ENCODE measurements at places on chromosomes 16 and 17.

DNA sequence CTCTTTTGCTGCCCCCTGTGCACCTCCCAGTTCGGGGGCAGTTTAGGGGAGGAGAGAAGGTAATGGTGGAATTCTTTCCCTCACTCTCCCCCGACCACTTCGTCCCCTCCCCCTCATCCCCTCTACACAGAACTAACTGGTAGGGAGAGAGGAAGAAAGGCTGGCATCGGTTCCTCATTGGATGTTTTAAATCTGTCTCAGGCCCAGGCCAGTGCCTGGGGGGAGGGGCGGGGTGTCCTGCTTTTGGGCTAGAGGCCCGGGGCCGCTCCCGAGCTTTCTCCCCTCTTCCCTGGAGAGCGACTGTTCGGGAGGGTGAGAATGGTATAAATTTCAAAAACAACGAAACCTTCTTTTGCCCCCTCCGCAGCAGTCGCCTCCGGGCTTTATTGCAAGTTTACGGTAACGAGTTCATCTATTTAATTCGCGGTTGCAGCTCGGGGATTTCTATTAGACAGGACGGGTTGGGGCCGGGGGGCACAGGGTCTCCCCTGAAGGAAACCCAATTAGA lies at the start of gene PRAC2:
Gene PRAC2, plus strand, starts transcription at position 271 of the 508 bp plus-strand sequence. CDS start 1,226 bp downstream, outside the sequence.
- DNase-seq: no peak

DNA sequence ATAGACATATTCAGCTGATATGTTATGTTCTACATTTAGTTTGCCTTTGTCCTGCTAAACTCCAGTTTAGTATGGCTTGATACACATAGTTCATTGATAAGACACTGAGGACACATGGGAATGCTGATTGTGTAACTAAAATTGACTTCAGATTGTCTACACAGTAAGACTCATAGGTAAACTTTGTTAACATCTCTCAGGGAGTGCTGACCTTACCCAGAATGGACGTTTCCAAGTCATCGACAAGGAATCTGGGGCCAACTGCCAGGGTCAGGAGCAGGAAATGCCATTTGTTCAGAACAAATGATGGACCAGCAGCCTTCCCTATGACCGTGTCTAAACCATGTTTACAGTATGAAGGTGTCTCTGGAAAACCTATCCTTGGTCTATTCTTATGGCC lies 58.7 kb downstream of the DYNLRB2 start:
- no peak for DNase-seq

DNA sequence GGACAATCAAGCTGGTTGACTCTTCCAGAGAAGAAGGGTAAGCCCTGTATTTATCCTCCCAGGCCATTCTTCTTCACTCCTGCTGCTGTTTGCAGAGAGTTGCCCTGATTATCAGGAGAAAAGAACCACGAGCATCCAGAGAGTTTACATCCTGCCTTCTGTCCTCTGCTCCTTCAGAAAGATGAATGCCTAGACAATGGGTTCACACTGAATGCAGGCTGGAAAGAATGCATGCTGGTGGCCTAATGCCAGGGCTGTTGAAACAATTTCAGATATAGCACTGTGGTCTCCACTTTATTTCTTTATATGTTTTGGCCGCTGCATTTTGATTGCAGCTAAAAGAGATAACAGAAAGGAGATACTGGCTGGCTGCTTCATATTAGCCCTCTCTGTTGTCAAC lies 21.2 kb upstream of the HAS3 start:
- DNase-seq: no peak

GRCh38 chr16:10536814-10537389 lies 43.5 kb downstream of the EMP2 start:
- no peak for DNase-seq

DNA sequence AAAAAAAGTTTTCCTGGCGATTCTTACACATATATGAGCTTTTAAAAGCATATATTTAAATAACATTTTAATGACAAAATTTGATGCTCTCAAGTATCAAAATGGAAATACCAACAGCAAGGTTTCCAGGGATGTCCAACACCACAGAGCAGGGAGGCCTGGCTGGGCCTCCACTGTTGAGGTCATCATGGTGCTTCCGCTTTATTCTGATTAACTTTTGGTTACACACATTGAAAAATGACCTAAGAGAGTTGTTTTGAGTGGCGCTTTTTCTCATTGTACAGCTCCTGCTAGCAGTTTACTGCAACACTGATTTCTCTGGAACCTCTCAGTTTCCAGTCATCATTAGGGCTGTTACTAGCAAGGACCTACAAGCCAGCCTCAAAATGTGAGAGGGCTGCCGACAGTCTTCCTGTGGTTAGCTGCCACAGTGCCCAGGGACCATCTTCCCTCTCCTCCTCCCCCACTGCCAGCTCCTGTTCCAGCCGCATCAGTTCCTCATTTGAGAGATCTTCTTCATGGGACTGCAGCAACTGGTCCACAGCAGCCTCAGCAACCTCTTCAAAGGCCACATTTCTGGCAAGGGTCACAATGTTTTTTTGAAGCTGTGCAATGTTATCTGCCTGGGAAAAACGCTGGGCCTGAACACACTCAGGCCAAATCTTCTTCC lies 21.3 kb downstream of the DEF8 start:
- DNase-seq: no peak

DNA sequence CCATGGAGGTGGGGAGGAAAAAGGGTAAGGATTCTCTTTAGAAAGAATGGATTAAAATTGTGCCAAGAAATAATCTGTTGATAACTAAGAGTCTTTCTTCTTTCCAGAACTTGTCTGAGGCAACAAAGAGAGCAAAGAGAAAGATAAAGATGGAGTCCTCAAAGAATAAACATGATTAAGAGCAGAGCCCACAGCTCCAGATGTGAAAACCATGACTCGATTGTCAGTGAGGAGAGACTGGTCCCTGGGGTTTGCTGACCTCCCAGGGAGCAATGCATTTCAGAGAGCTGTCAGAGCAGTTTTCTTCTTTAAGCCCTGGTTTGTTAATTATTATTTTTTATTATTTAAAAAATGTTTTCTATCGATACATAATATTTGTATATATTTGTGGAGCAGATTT lies 74.6 kb downstream of the TMEM100 start:
- DNase-seq: no peak

DNA sequence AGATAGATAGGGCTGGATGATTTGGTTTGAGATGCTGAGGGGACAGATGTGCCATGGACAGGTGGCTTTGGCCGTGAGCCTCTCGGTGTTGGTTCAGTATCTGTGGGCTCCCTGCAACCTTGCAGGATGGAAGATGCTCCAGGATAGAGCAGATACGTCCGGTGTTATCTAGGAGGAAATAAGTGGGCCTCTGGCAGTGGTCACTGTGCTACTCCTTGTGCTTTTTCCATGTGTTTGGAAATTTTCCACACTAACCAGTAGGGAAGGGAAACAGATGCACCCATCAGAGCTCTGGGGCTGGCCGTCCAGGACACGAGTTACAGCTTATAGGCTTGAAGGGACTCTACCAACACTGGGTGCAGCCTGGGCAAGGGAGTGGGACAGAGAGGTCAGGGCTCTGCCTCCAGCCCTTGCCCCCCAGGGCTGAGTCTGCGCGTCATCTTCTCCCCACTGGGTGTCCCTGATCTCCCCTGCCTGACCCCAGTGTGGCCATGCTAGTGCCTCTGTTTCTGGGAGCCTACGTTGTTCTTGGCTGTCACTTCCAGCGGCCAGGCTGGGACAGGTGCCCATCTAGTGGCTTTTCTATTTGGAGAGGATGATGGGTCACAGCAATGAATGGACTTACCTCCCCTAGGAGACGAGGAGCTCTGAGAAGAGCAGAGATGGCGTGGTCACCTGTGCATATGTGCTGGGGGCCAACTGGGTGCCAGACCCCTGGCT lies 166.9 kb downstream of the SEC14L1 start:
- no peak for DNase-seq

DNA sequence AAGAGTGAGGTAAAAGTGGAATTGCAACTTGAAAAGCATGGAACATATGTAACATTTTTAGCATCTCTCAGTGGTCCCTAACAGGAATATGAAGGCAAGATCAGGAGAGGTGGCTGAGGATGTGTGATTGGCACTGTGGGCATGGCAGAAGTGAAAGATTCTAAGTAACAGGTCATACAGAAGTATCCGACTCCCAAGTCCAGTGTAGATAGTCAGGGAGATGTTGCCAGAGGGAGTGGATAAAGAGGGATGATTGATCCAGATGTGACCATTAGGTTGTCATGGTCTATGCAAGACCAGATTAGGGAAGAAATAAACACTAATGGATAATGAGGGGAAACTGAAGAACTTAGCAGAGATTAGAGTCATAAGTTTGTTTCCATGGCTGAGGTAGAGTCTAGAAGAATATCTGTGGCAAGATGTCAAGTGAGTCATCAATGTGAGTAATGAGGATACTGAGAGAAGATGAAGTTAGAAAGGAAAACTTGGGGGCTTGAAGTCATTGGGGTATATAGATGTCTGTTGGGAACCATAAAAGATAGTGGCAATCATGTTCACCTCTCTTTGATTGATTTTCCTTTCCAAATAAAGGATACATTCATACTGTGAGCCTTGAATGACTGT lies 23.9 kb upstream of the CAPNS2 start:
- no peak for DNase-seq

- peak; percentile 76 for DNase-seq
Measured at GRCh38 chr17:64020056-64020766, at the start of gene ICAM2. Gene ICAM2 (minus strand): TSS chr17:64020633. CDS start chr17:64006691, 13,942 bp downstream.

GRCh38 chr17:82974136-82974952 lies 105.1 kb upstream of the METRNL start:
- DNase-seq: no peak

DNA sequence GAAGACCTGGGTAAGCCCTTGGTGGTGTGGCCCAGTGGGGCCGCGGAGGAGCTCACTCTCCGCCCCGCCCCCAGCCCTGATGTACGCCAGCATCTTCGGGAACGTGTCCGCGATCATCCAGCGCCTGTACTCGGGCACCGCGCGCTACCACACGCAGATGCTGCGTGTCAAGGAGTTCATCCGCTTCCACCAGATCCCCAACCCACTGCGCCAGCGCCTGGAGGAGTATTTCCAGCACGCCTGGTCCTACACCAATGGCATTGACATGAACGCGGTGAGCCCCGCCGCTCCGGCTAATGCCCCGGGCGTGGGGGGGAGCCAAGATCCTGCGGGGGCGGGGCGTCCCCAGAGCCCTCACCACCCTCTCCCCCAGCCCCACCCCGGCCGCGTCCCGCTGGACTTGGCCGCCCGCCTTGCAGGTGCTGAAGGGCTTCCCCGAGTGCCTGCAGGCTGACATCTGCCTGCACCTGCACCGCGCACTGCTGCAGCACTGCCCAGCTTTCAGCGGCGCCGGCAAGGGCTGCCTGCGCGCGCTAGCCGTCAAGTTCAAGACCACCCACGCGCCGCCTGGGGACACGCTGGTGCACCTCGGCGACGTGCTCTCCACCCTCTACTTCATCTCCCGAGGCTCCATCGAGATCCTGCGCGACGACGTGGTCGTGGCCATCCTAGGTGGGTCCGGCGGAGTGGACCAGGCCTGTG lies 12.1 kb upstream of the DCAF7 start:
- peak; percentile 15 for DNase-seq

- no peak for DNase-seq
Measured at GRCh38 chr16:778909-779527, 9.2 kb downstream of the RPUSD1 start.

GRCh38 chr16:49603956-49604355 lies 230.4 kb downstream of the C16orf78 start:
- no peak for DNase-seq

DNA sequence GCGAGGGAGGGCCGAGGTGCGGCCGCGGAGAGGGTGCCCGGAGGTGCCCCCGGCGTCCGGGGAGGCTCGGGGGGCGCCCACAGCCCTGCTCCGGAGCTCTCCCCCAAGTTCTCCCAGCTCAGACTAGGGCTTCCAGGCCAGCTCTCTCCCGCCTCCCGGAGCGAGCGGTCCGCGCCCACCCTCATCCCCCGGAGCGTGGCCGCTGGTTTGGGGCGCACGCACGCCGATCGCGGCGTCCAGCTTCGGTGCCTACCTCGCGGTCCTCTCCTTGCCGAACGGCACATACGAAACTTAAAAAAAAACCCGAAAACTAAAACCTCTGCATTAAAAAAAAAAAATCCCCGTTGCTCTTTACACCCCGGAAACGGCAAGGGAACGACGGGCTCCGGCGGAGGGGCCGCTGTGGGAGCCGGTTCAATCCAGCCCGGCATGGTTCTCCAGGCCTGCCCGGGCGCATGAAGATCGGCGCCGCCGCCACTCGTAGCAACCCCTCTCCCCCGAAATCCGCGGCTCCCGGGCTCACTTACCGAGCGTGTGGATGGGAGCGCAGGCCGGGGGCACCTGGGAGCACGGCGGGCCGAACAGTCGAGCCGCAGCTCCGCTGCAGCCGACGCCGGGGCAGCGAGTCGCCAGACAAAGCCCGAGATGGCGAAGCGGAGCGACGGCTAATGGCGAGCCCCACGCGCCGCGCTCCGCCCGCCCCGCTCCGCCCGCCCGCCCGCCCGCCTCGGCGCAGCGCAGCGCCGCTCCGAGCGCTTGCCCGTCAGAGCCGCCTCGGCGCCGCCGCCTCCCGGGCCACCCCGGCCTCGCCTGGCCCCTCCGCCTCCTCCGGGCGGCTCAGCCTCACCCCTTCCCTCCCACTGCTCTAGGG lies 973 bp upstream of the UBTF start:
- peak; percentile 64 for DNase-seq

DNA sequence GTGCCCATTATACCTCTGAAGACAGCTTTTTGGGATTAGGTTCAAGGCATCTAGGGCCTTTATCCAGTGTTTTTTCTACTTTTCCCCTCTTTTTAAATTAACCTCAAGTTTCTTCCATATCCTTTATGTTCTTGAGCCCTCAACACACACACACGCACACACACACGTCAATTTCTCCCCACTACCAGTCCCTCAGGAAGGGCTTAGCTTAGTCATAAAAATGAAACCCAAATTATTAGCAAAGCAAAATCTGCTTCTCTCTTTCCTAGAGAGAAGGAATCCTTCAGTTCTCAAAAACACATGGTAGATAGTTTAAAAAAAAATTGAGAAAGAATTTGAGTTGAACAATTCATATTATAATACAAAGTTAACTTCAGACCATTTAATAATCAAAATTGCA lies 401.1 kb downstream of the XYLT1 start:
- DNase-seq: no peak

DNA sequence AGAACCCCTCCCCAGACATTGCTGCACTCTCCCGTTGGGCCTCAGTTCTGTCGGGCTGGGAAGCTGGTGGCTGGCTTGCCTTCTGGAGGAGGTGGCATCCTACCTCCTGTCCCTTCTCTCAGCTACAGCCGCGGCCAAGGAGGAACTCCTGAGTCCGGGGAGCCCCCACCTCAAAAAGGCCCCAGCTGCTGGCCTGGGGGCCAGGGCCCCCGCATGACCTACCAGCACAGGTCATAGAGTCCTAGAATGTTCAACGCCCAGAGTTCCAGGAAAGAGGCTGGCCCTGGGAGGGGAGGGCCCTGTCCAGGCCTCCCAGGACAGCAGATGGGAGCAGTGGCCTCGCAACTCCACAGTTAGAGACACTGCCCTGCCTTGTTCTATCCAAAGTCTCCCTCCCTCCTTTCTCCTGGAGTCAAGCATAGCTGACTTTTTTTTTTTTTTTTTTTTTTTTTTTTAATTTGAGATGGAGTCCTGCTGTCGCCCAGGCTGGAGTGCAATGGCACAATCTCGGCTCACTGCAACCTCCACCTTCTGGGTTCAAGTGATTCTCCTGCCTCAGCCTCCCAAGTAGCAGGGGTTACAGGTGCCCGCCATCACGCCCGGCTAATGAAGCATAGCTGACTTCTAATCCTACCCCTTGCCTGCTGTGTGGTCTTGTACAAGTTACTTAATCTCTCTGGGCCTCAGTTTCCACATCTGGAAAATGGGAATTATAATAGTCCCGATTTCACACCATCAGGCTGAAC lies 7.1 kb downstream of the CARHSP1 start:
- no peak for DNase-seq

- peak; percentile 79 for DNase-seq
Measured at GRCh38 chr17:77444984-77445759, 304.4 kb downstream of the SEC14L1 start.

Measured in stimulated activated CD4-positive, alpha-beta T cell treated with anti-CD3 and anti-CD28 coated beads, Interleukin-4, amount 100 ng/mL, for 1 hour (primary cell).